ENCODE measurements at places on chromosomes 3 and 15.

- DNase-seq: no peak
These were observed 244.4 kb downstream of the SOX2 start for GRCh38 chr3:181956122-181956521.

GRCh38 chr3:130761730-130762311 lies 15.2 kb upstream of the PIK3R4 start:
- no peak for DNase-seq

- DNase-seq: no peak
These were observed 16.4 kb upstream of the KLHL24 start for GRCh38 chr3:183619010-183619409.

GRCh38 chr3:111548756-111549155 lies 6.8 kb downstream of the CD96 start:
- DNase-seq: no peak

- DNase-seq: peak; percentile 97
These were observed 52.2 kb downstream of the TP53BP1 start for GRCh38 chr15:43440721-43441281.

GRCh38 chr3:5016211-5017161 lies 37.2 kb downstream of the BHLHE40 start:
- DNase-seq: peak; percentile 59

- DNase-seq: no peak
These were observed 133.0 kb upstream of the THBS1 start for GRCh38 chr15:39447881-39448280.

GRCh38 chr3:23252122-23252521 lies 49.0 kb downstream of the UBE2E2 start:
- DNase-seq: peak; percentile 67

GRCh38 chr3:28151608-28152228 lies 89.7 kb upstream of the CMC1 start:
- no peak for DNase-seq

DNA sequence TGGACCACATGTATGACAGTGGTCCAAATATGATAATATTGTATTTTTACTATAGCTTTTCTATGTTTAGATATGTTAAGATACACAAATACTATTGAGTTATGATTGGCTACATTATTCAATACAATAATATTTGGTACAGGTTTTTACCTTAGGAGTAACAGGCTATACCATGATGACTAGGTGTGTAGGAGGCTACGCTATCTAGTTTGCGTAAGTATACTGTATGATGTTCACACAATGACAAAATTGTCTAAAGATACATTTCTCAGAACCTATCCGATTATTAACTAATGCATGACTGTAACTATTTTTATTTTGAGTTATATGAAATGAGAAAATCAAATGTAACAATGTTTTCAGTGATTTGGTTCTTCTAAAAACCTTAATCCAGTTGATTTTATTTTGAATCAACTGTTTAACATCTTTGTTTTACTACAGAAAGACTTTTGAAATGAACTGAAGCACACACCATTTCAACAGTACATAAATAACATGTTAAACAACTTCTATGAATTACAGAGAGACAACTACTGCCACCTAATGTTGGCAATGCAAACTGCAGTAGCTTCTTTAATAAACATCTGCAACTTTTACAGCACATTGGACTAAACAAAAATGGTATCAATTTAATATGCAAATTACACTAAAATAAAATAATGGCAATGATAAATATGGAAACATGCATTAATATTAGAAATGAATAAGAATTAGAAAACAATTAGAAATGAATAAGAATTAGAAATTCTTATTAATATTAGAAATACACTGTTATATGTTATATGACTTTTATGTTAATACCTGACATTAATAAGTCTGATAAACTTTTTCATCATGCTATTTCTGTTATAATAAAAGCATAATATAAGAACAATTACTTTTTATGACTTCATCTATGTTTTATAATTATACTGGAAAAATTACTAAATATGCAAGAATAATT lies 255.7 kb downstream of the MBNL1 start:
- peak; percentile 59 for DNase-seq

- DNase-seq: peak; percentile 40
These were observed 5.6 kb downstream of the ZBTB38 start for GRCh38 chr3:141373768-141374526.

- no peak for DNase-seq
These were observed 72.0 kb downstream of the CCNL1 start for GRCh38 chr3:157087780-157088600.

Data from fibroblast of skin of back (primary cell).